CD4-positive, alpha-beta T cell treated with Interleukin-17A for 1 hour (primary cell): ENCODE measurements at places on chromosomes 1 and 21.

- DNase-seq: no peak
Measured at GRCh38 chr1:195714248-195714647, 894.0 kb downstream of the KCNT2 start.

DNA sequence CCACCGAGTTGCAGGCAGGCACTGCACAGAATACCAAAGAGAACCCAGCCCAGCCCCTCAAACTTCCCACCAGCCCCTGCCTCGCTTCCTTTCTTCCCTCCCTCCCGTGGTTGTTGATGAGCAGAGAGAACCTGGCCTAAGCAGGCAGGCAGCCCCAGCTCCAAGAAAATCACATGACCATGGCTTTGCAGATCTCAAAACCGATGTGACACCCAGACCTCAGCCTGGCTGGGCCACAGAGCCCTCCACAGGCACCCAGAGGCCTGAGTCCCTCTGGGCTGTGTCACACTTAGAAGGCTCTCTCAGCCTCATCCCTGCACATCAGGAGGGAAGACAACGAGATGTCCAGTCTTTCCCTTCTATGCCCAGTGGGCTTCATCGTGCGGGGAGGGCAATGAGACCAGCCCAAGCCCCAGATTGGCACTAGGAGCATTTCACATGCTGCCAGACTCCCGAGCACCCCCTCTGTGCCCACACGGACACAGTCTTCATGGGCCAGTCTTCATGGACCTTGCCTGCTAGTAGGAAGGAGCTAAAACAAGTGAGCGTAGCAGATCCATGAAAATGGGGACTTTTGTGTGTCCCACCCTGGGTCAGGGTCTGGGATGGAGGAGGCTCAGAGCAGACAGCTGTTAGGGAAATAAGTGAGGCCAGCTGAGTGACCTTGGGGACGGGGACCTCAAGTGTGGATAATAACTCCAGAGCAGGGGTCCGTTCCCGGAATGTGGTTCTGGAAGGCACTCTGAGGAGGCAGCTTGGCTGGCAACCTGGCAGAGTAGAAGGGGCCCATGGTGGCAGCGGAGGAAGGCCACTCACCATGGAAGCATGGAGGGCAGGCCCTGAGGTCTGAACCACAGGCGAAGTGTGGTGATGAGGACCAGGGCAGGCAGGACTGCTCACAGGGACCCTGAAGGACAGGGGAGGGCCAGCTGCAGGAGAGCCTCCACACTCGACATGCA is 204.4 kb upstream of the VAMP3 start:
- no peak for DNase-seq

- DNase-seq: no peak
Measured at GRCh38 chr1:44267438-44267837, 54.2 kb downstream of the DMAP1 start.

- DNase-seq: no peak
Measured at GRCh38 chr1:29084196-29084521, 39.5 kb downstream of the TMEM200B start.

DNA sequence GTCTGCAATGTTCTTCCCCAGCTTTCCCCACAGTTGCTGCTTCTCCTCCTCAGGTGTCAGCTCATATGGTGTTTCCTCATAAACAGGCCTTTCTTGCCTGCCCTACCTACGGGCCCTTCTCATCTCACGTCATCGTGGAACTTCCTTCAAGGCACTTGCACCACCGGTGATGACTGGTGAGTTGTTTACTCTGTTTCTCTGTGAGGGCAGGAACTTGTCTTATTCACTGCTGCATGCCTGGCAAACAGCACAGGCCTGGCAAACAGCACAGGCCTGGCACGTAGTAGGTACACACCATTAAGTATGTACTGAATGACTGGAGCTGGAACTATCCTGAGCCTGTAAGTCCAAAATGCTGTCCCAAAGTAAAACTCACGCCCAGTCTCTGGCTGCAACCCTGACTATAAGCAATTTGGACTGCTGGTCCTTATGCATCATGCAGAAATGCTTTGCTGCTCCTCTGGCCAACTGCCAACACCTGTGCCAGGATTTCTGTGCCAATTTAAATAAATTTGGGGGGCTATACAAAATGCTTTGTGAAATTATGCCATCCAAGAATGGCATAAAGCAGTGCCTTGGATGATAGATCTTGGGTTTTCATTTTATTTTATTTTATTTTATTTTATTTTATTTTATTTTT is 25.7 kb downstream of the STK40 start:
- DNase-seq: peak; percentile 50

- DNase-seq: no peak
Measured at GRCh38 chr21:35226328-35226727, 177.2 kb upstream of the RUNX1 start.

DNA sequence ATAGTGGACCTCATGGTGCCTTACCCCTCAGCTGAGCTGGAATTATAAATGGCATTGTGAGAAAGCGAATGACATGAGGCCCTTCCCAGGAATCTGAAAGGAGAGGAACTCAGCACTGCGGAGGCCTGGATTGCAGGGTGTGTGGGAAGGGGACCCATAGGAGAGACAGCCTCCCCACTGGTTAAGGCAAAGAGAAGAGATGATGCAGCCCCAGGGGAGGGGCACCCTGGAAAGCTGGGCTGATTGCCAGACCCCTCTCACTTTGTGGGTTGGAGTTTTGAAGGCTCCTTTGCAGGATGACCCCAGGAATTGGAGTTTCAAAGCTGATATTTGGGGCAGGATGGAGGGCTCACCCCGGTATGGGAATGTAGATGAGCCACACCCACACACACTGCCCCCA is 2.0 kb downstream of the NPPB start:
- no peak for DNase-seq

GRCh38 chr21:42237577-42237976 is 18.6 kb downstream of the ABCG1 start:
- DNase-seq: peak; percentile 40

DNA sequence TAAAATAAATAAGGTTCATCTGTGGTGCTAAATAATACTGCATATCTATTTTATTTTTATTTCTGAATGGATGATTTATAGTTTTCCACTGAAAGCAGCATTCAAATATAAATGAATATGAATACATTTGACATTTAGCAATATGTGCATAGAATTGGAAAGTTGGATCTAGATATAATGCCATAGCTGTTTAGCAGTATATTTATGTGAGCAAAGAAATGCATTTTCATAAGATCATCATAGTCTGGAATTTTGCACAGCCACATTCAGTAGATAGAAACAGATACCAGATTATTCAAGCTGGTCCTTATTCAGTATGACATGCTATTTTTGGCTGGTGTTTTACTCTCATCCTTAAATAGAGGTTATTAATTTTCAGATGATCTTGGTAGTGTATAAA is 46.0 kb downstream of the SNX7 start:
- no peak for DNase-seq

DNA sequence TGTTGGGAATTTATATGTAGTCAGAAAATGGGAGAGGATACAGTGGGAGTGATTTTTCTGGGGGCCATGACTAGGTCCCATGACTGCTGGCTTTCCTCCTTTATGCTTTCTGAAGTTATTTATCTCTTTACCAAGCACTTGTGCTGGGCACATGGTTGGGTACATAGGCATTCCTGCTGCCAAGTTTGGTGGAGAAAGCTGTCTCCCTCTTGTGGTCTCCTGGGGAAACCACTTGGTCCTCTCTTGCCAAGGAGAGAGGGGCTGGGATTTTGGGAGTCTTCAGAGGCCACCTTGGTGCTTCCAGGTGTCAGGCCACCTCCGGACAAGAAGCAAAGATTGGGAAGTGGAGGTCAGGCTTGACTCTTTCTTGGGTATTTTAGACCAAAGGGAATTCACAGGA is 120.2 kb upstream of the KCNE2 start:
- DNase-seq: peak; percentile 26

DNA sequence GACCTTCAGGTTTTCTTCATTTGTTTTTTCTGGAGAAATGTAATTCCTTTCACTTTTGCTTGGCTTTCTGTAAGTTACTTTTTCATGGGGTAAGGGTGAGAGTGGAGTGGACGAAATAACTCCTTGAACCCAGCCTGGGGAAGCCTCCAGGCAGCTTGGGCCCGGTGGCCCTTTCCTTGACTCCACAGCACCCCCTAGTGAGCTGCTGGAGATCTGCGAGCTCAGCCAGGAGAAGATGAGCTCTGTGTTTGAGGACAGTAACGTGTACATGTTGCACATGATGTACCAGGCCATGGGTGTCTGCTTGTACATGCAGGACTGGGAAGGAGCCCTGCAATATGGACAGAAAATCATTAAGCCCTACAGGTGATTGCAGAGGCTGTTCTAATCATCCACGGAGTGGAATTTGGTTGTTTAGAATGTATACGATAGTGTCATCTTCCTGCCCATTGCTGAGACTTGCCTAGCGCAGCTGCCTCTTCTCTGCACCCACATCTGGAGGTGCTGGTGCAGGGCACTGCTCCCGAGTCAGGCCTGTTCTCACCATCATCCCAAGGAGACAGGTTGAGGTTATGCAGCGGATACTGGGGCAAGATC is 51.0 kb downstream of the SMYD2 start:
- peak; percentile 60 for DNase-seq

GRCh38 chr1:244276646-244277045 is 175.1 kb downstream of the ADSS2 start:
- no peak for DNase-seq

- no peak for DNase-seq
Measured at GRCh38 chr1:221157026-221157761, 278.0 kb downstream of the HLX start.

DNA sequence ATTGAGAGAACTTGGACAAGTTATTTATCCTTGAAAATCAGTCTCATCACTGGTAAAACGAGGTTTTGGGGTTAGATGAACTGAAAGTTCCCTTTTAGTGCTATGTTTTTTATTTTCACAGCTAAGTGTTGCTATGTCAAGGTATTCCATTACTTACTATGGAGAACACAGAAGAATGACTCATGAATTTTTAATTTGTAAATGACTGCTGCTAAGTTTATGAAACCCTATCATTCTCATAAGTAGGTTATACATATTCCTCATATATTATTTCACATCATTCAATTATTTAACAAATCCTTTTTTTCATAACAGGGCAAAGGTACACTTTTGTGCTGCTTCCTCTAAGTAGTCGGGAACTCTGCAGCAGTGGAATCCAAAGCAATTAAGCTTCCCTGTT is 52.2 kb upstream of the ATP1A1 start:
- DNase-seq: no peak

DNA sequence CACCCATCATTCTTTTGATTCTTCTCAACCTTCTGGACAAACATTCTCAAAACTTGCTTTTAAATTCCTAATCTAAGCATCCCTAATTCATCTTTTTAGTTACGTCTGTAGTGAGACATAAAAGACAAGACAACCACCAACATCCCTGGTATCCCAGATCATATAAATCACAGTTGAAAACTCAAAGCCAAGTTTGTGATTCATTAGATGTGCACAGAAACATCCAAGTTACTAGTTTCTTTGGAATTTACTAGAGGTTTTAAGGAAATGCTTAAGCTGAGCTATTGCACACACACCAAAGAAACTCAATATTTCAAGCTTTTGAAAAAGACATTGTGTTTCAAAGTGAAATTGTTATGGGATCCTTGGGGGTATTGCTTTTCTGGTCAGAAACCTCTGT is 47.6 kb downstream of the ATP6V1G3 start:
- no peak for DNase-seq

DNA sequence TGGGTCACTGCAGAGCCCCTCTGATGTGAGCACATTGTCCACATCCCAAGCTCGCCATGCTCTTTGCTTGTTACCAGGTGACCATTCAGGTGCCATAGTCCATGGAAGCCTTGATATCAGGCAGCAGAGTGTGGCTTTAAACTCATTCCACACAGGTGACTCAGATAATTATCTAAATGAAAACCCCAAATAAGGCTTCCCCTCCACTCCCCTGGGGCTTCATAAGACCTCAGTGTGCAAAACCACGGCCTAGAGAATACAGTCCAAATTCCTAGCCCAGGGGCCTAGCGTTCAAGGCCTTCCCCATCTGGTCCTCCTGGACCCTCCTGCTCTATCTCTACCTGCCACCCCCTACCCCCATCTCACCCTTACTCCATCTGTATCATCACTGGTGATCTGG is 97.1 kb downstream of the ARHGEF10L start:
- DNase-seq: no peak

DNA sequence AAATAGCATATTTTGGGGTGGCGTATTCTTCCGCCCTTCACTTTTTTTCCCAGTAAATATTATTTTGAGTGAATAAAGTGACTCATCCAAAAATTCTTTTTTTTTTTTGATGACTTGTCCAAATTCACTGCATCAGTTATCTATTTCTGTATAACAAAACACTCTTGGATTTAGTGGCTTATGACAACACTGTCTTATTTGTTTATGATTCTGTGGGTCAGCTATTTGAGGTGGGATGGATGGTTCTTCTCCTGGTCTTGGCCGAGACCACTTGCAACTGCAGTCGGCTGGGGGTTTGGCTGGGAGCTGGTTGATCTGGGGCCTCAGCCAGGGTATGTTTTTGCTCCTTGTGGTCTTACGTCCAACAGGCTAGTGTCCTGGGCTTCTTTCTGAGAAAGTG is 39.9 kb upstream of the SRSF10 start:
- no peak for DNase-seq

GRCh38 chr1:243364866-243365265 is 109.0 kb downstream of the SDCCAG8 start:
- no peak for DNase-seq

- no peak for DNase-seq
Measured at GRCh38 chr1:151370211-151370911, 2.1 kb downstream of the SELENBP1 start.
